ENCODE measurements at places on chromosomes 2 and 18. TPM values are rescaled to one million over a fixed set of nuclear protein-coding genes. Genes with fewer than 3 reads are reported as not detected.

ADGRF3 gene
- total RNA-seq = 2.1 TPM

GALNT3 gene
- not detected for total RNA-seq

MRPL30 gene
- 37.9 TPM for total RNA-seq

NCKAP5 gene
- total RNA-seq = 4.9 TPM

METTL8 gene
- 6.2 TPM for total RNA-seq

SPHKAP gene
- total RNA-seq = not detected

PDE6D gene
- total RNA-seq = 22.3 TPM

KLHL30 gene
- total RNA-seq = 0.04 TPM

UGT1A5 gene
- total RNA-seq = not detected

BUB1 gene
- 41.1 TPM for total RNA-seq

REG1B gene
- total RNA-seq = not detected

C2orf80 gene
- not detected for total RNA-seq

EMILIN1 gene
- 88.5 TPM for total RNA-seq

DSC1 gene
- total RNA-seq = not detected

CPLX4 gene
- total RNA-seq = not detected

PECR gene
- total RNA-seq = 14.0 TPM

CFC1 gene
- not detected for total RNA-seq

TMEM178A gene
- total RNA-seq = 0.38 TPM

EFHD1 gene
- not detected for total RNA-seq

C2orf66 gene
- 0.15 TPM for total RNA-seq

CRYGC gene
- not detected for total RNA-seq

ABCG5 gene
- total RNA-seq = not detected

DLGAP1 gene
- total RNA-seq = 1.9 TPM

B3GNT2 gene
- 7.9 TPM for total RNA-seq

DCDC2C gene
- not detected for total RNA-seq

ATP9B gene
- total RNA-seq = 5.0 TPM

NPHP1 gene
- 5.7 TPM for total RNA-seq

GREB1L gene
- 2.2 TPM for total RNA-seq

NCKAP1 gene
- total RNA-seq = 35.8 TPM

CNDP2 gene
- 37.2 TPM for total RNA-seq

ABCG8 gene
- not detected for total RNA-seq

GKN1 gene
- total RNA-seq = not detected

NDC80 gene
- total RNA-seq = 33.5 TPM

CHAC2 gene
- total RNA-seq = 14.1 TPM

FOXI3 gene
- total RNA-seq = not detected

ANKRD29 gene
- 10.1 TPM for total RNA-seq

RBM44 gene
- 0.53 TPM for total RNA-seq

FLACC1 gene
- 1.1 TPM for total RNA-seq

TMEM163 gene
- total RNA-seq = 0.42 TPM

HADHA gene
- total RNA-seq = 113 TPM

EVA1A gene
- 35.2 TPM for total RNA-seq

IL1R2 gene
- total RNA-seq = not detected

AMER3 gene
- total RNA-seq = not detected

CNGA3 gene
- total RNA-seq = not detected

PHLPP1 gene
- total RNA-seq = 8.8 TPM

SGPP2 gene
- total RNA-seq = not detected

CSRNP3 gene
- 0.15 TPM for total RNA-seq
